Foreskin keratinocyte (primary cell): ENCODE measurements at places on chromosomes 6 and 20. TPM values are rescaled to one million over a fixed set of nuclear protein-coding genes. Genes with fewer than 3 reads are reported as not detected.

GRCh38 chr6:138957484-138957883 is 30.6 kb downstream of the REPS1 start:
- DNase-seq, result no peak

DNA sequence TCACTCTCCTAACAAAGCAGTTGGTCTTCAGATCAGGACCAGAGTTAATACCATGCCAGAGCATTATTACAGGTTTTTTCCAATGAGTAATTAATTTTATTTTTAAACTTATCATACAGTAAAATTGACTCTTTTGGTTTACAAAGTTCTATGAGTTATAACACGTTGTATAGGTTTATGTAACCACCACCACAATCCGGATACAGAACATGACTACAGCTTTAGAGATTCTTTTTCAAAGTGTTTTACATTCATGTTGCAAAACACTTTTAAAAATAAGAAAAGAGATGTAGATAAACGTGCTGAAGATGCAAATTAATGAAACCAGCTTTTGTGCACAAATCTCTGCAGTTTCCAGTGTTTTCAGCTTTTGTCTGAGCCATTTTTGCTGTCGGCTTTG is 1.5 kb upstream of the TPBG start:
- no peak for DNase-seq

- DNase-seq, result peak; percentile 21
Measured at GRCh38 chr6:44475779-44476434, 88.4 kb downstream of the CDC5L start.

DNA sequence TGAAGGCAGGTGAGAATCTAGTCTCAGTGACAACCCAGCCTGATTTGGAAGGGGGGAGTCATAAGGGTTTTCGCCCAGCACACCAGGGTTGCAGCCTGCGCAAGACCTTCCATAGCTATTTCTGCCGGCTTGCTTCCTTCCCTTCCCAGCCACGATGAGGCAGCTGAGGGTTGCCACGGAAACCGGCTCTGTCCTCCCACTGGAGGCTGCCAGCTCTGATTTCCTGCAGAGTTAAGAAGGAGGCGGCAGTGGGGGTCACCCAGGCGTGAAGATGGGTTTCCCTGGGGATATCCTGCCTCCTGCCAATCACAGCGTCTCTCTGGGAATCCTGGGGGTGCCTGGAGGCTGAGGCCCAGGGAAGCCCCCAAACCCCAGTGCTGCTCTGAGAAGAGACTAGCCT is 23.1 kb upstream of the KCNB1 start:
- DNase-seq, result no peak

Gene FHL5
- total RNA-seq, result not detected in 2 replicates

DNA sequence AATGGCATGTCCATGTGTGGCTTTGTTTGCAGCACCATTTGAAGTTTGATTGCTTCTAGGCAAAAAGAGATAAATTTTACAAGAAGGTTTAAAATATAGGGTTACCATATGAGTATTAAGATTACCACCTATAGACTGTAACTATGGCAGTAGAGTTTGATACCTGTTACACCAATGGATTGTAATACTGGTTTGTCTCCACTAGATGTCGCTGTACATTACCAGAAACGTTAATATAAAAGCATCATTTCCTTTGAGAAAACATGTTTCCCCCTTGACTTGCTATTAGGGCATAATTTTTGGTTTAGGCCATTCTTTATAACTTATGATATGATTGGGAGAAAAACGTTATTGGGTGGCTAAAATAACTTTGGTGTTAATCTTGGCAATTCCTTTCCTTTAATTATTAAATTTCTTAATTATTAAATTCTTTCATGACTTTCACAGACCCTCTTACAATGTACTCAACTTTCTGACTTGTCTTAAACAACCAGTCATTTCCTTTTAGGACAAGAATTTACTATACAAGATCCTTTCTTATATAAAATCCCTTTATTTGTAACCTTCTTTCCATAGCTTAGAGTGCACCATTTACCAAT is 42.8 kb downstream of the HLA-DPB1 start:
- peak; percentile 18 for DNase-seq

DNA sequence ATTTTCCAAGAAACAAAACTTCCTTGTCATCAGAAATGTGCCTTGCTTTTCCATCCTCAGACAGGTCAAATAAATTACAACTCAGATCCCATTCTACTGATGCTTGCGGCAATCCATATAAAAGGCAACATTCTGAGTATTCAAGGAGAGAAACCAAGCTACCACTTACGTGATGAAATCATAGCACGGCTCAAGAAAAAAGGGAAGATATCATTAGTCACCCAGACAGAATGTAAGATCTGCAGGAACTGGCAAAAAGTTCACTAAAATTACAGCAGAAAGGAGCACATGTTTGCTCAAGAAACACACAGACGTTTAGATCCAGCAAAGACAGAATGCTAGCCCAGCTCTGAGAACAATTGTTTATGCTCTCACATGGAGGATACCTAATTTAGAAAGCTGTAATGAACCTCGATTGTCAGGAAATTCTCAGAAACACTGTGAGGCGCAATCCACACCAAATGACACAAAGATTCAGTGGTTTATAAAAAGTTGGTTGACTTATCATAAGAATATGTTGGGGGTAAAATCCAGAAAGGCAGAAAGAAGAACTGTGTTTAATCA is 304.2 kb downstream of the ADGRG6 start:
- DNase-seq, result peak; percentile 79

Gene EDN3
- not detected in 2 replicates for total RNA-seq

- no peak for DNase-seq
Measured at GRCh38 chr6:15183979-15184378, 61.9 kb upstream of the JARID2 start.

- DNase-seq, result no peak
Measured at GRCh38 chr6:23176883-23177282, 607.5 kb downstream of the HDGFL1 start.

Gene WFDC13
- not detected in 2 replicates for total RNA-seq

DNA sequence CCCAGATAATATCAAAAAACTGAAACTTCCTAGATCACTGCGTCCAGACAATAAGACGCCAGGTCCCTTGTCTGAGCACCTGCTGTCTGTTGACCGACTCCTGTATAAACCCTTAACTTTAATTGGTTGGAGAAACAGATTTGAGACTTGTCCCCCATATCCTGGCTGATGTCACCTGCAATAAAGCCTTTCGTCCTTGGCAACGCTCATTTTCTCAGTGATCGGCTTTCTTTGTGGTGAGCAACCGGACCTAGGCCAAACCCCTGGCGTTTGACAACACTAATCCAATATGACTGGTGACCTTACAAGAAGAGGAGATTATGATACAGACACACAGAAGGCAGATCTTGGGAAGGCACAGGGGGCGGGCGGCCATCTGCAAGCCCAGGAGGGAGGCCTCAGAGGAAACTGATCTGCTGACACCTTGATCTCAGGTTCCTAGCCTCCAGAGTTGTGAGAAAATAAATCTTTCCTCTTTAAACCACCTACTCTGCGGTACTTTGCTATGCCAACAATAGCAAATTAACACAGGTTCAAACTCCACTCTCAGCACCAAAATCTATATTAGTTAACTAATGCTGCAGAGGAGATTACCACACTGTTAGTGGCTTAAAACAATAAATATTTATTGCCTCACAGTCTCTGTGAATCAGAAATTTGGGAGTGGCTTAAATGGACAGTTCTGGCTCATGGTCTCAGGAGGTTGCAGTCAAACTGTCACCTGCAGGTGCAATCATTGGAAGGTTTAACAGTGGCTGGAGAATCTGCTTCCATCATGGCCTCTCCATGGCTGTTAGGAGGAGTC is 178.7 kb downstream of the OTOR start:
- DNase-seq, result no peak

Gene ZNF391
- total RNA-seq, result 3.5 and 3.8 TPM in 2 replicates

GRCh38 chr6:29679962-29680361 is 990 bp downstream of the ZFP57 start:
- DNase-seq, result peak; percentile 91

GRCh38 chr6:168243812-168244376 is 75.7 kb downstream of the DACT2 start:
- DNase-seq, result no peak

Gene ANGPT4
- total RNA-seq, result not detected in 2 replicates
